Amniotic epithelial cell (primary cell): ENCODE measurements at places on chromosomes 7 and 10.

DNA sequence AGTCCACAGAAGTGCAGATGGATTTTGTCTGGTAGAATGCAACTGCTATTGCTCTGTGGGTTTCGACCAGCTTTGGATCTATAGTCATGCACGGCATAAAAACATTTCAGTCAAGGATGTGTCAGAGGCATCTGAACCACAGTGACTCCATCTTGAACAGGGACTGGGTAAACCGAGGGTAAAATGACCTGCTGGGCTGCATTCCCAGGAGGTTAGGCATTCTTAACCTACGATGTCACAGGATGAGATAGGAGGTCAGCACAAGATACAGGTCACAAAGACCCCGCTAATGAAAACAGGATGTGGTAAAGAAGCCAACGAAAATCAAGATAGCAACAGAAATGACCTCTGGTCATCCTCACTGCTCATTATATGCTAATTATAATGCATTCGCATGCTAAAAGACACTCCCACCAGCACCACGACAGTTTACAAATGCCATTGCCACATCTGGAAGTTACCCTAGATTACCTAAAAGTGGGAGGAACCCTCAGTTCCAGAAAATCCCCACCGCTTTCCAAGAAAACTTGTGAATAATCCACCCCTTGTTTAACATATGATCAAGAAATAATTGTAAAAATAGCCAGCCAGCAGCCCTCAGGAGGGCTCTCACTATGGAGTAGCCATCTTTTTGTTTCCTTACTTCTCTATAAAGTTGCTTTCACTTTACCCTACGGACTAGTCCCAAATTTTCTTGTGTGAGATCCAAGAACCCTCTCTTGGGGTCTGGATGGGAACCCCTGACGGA lies 50.7 kb upstream of the CPXM2 start:
- DNase-seq = no peak

DNA sequence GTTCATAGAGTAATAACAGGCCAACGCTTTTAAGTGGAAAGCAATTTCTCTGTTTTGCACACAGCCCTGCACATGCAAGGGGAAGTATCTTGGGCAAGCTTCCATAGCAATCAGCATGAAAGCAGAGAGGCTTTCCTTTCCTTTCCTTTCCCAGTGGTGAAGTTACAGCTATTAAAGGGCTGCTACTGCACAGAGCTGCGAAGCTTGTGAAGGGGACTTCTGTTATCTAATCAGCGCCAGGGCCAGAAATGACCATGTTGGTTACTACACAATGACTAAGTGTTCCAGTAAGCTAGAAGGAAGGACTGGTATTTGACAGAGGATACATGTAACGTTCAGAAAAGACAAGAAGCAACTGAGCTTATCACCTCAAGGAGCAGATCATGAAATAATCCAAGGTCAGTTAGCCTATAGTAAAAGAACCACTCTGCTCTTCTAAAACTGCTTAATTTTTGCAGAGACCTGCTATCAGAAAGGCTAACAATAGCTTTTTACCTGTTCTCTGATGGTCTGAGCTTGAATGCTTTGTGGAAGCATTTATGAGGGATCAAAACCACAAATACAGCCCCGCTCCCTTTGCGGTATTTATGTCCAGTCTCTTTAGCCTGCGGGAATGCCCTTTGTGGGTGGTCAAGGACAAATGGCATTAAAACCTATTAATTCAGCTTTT lies 45.9 kb downstream of the SGMS1 start:
- DNase-seq = peak; percentile 72

DNA sequence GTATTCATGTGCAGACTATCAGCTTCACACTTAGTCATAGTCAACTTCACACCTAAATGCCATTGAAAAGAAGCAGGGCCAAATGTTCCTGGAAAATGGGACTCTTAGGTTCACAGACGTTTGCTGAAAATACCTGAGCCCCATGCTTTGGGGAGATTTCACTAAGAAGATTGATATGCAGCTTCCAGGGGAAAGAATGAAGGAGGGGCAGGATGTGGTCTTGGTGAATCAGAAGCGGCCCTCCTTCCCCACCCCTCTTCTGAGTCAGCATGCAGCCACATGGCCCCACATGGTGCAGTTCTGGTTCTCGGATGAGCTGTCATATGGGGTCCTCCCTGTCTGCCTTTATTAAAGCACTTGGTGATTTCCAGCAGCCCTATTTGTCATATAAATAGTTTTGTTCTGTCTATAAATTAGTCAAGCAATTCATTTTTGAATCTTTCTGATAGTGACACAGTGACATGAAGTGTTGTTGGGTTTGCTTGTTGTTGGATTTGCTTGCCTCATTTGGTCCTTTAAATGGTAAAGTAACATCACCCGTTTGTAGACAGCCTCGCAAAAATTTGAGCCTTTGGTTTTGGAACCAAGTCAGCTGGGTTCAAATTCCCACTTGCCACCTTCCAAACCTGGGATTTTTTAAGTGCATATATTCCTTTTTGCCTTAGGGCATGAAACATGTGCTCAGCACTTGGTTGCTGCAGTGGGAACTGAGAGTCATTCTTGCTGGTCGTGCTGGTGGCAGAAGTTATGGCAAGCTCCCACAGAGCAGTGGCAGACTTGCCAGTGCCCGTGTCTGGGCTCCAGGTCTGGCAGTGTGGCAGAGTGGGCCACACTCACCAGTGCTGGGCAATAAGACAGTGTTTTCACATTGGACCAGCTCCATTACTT lies 68.1 kb upstream of the CDK6 start:
- peak; percentile 97 for DNase-seq

GRCh38 chr10:46328853-46329689 lies 42.3 kb downstream of the ANTXRL start:
- DNase-seq = no peak

DNA sequence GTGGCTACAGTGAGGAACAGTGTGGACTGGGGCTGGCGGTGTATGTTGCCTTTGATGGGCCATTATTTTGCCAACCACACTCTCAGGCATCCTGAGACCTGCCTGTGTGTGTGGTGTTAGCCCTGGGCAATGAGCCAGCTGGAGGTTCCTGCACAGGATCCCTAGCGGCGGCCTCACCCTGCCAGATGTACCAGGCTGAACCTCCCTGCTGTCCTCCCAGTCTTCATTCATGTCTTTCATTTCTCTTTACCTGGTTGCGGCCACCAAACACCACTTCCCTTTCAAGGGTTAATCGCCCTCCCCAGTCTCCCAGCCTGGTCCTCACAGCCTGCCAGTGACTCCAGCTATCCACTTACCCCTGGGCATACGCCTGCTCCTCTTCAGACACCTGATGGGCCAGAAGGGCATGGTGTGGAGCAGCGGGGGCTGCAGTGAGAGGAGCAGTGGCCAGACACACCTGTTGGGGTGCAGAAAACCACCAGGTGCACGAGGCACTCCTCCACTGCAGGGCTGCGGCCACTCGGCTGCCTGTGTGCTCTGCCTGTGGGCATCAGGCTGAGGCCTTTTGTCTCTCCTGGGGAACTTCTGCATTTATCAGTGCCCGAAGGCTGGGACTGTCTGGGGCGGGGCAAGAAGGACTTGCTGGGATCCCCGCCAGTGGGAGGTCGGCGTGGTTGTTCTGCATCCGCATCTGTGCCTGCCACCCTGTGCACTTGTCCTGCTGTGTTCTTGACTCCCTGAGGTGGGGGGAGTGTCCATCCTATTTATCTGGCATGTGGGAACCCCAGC lies 111.6 kb downstream of the ARHGAP22 start:
- peak; percentile 38 for DNase-seq

DNA sequence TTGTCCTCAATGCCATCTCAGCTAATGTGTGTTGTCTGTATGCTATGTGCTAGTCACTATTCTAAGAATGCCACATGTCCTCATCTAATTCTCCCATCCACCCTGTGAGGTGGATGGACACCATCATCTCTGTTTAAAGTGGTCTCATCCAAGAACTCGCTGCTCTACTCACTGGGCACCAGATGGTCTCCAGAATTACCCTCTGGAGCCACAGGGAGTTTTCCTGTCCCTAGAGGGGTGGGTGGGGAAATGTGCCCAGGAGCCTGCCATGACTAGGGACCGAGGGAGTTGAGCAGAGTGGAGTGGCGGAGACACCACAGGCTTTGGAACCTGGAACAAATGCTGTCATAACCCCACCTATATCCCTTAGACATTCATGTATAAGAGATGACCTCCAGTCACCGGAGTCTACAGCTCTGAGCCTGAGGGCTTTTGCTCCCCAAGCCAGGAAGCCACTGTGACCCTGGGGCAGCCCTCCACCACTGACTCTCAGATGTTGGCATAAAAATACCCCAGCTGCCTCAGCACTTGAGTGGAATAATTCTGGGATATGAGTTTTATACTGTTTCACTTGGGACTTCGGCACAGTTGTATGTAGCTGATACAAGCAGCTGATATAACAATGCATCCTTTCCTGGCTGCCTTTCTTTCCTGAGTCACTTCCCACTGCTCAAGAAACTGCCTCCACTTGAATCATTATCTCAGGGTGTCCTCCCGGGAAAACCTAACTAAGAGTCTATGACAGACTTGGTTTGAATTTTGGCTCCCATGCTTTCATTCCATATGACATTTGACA lies 61.5 kb upstream of the RAPGEF5 start:
- no peak for DNase-seq

DNA sequence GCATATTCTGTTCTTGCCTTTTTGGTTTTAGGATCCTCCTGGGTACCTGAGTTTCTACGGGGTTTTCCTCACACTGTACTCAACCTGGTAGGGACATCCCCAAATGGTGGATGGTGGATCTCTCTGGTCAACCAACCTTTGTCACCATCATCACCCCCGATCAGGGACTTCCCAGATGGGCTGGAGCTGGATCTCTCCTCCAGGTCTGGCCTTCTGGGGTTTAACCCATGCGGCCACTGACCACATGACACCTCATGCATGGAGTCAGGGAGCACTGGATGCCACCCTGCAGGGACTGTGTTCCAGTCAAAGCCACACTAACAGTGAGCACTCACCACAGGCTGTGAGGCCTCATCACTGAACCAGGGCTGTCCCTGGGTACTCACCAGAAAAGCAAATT lies 80.0 kb downstream of the CELF2 start:
- DNase-seq = no peak

- no peak for DNase-seq
Observed at GRCh38 chr7:134246347-134246746, 70.4 kb downstream of the SLC35B4 start.

DNA sequence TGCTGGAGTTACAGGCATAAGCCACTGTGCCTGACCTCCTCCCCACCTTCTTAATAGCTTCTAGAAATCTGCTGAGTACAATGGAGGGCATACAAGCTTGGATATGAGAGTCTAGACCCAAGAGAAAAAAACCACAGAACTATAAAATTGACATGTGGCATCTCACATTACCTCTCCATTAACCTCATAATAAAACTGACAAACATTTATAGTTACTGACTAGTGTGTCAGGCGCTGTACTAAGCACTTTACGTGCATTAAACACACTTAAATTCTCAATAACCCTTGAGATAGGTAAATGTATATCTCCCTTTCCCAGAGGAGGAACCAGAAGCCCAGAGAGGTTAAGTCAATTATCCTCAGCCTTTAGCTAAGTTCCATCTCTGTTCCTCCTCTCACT lies 300.5 kb upstream of the MYO3A start:
- DNase-seq = no peak

DNA sequence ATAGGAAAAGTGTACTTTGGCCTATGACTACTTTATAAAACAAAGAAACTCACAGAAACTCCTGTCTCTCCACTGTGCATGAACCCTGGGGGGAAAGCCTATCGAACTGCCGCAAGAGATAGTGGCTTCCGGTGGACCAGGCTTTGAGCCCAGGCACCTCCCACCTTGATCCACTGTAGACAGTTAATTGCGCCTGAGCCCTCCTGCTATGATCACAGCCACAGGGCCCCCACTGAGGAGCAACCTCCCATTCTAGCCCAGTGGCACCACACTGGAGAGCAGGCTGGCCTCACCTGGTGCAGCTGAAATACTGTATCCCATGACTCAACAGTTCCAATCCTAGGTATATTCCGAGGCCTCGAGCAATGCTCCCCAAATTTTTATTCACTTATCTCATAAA lies 98.8 kb downstream of the COBL start:
- DNase-seq = no peak

GRCh38 chr10:84329986-84330651 lies 1.7 kb downstream of the CCSER2 start:
- DNase-seq = peak; percentile 75

GRCh38 chr10:127690176-127690835 lies 46.7 kb upstream of the FOXI2 start:
- no peak for DNase-seq

DNA sequence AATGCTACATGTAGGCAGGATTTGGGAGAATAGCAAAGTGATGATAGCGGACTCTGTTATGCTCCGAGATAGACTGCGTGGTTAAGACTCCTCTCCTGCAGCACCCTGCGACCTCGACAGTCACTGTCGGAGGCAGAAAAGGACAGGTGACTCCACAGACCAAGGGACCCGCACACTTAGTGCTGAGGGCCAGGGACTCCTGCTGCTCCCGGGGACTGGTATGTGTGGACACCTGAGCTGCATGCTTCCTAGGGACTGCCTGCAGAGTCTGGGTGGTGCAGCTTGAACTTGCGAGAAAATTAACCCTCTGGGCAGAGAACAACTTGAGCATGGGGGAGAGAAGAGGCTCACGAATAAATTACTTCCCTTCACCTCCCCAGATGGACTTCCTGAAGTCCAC lies 407.1 kb upstream of the PFKP start:
- DNase-seq = no peak

DNA sequence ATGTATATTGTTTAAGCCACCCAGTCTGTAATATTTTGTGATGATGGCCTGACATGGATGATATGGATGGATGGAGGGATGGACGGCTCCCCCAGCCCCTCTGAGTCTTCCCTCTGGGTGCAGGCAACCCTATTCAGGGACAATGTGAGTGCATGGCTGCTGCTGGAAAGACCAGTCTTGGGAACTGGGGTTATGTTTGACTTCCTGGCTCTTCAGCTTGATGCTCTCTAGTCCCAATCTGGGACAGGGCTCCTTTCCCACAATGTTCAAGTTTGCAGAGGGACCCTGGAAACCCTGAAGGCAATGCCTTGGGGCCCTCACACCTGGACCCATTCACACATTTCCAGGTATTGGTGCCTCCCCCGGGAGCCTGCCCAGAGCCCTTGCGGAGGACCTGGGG lies 52.3 kb upstream of the RET start:
- no peak for DNase-seq

DNA sequence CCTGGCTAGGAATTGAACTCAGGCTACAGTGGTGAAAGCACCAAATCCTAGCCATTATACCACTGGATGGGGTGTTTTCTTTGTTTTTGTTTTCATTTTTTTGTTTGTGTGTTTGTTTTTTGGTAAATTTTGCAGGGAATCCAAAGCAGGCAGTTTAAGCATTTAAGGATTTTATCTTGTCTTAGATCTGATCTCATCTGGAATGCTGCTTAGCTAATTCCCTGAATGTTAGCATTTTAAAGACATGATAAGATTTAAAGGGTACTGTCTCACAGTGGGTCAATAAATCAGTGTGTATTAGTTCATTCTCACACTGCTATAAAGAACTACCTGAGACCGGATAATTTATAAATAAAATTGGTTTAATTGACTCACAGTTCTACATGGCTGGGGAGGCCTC lies 5.6 kb upstream of the MKLN1 start:
- no peak for DNase-seq

GRCh38 chr10:18406136-18406535 lies 245.3 kb downstream of the NSUN6 start:
- DNase-seq = no peak

- DNase-seq = no peak
Observed at GRCh38 chr10:108014902-108015177, 850.3 kb upstream of the SORCS1 start.
